NCI-H2171 (cell line): ENCODE measurements at places on chromosomes 6 and 20.

- no peak for DNase-seq
Measured at GRCh38 chr6:40715570-40716403, 128.6 kb upstream of the LRFN2 start.

- no peak for DNase-seq
Measured at GRCh38 chr6:11683871-11684270, 94.7 kb downstream of the ADTRP start.

DNA sequence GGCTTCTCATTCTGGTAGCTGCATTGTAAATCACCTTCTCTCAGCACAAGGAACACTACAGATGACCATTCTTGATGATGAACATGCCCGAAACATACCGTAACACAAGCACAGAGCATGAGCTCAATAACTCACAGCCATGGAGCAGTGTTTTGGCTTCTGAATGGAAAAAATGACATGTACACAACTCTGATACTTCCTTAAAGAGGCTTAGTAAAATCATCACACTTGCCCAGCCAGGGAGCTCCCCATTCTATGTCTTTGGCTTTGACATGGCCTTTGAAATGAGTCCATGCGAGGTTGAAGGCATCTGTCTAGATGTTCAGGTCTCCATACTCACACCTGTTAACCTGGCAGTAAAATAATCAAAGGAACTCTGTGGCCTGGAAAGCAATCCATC lies 87.6 kb downstream of the MYB start:
- no peak for DNase-seq

DNA sequence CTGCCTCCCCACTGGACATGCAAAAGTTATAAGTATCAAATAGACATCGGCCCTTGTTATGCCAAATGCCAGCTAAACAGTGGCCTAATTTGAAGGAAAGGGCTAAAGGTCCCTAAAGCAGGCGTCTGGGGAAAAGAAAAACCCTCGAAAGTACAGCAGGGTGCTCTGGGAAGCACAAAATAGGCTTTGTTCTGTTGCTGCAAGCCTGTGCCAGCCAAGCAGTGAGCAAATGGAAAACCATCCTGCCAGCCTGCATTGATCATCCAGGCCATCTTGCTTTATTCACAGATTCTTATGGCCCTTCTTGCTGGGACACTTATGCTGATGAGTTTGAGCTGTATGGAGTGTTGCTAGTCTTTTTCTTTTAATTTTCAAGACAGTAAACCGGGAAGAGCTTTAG lies 62.2 kb upstream of the PLEKHG1 start:
- no peak for DNase-seq
